ENCODE measurements at places on chromosomes 7 and 10. TPM values are rescaled to one million over a fixed set of nuclear protein-coding genes. Genes with fewer than 3 reads are reported as not detected.

CCL26 gene
- polyA plus RNA-seq = not detected

RET gene
- 0.16 TPM for polyA plus RNA-seq

DNA sequence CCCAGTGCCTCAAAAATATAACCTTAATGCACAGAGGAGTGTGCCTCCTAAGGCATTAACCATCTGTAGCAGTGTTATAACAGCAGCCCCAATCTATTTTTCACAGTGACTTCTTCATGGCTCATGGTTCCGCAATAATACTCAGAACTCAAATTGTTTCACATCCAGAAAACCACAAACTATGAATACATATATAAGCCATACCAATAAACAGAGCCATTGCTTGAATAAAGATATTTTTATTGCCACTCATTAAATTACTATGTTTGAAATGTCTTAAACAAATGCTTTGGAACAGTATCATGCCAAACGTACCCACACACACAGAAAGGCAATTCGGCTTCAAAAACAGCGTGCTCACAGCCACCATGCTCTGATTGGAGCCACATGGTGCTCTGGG, 629.3 kb upstream of the NRP1 start:
- no peaks in the 10 kb centered on the region for H3K4me1 ChIP-seq
- H3K27me3 ChIP-seq = no peaks in the 10 kb centered on the region
- H3K36me3 ChIP-seq = no peaks in the 10 kb centered on the region
- no peak for DNase-seq
- no peak overlapping the region for H3K27ac ChIP-seq
- H3K4me3 ChIP-seq = no peak overlapping the region

- no peaks in the 10 kb centered on the region for H3K36me3 ChIP-seq
- no peaks in the 10 kb centered on the region for H3K27me3 ChIP-seq
- H3K4me1 ChIP-seq = no peaks in the 10 kb centered on the region
- no peak overlapping the region for H3K4me3 ChIP-seq
- no peak for DNase-seq
- no peak overlapping the region for H3K27ac ChIP-seq
These were observed 81.0 kb downstream of the SORCS1 start for GRCh38 chr10:107083388-107084009.

- H3K27me3 ChIP-seq = peaks cover 10% of the 10 kb centered on the region
- H3K27ac ChIP-seq = no peak overlapping the region
- peaks cover 3% of the 10 kb centered on the region for H3K4me1 ChIP-seq
These were observed 32.9 kb upstream of the CAPZA2 start for GRCh38 chr7:116829493-116829892.

- H3K36me3 ChIP-seq = peaks cover 1% of the 10 kb centered on the region
- H3K27ac ChIP-seq = no peak overlapping the region
- peak overlapping the region; percentile 55 for H3K4me3 ChIP-seq
- DNase-seq = peak; percentile 35
- no peaks in the 10 kb centered on the region for H3K27me3 ChIP-seq
These were observed 1.6 kb downstream of the GLUD1 start for GRCh38 chr10:87092861-87093631.

GRCh38 chr7:74297516-74298233, 8.5 kb downstream of the CLIP2 start:
- H3K27ac ChIP-seq = no peak overlapping the region
- H3K36me3 ChIP-seq = no peaks in the 10 kb centered on the region
- H3K4me3 ChIP-seq = no peak overlapping the region
- peaks cover 8% of the 10 kb centered on the region for H3K4me1 ChIP-seq

DNA sequence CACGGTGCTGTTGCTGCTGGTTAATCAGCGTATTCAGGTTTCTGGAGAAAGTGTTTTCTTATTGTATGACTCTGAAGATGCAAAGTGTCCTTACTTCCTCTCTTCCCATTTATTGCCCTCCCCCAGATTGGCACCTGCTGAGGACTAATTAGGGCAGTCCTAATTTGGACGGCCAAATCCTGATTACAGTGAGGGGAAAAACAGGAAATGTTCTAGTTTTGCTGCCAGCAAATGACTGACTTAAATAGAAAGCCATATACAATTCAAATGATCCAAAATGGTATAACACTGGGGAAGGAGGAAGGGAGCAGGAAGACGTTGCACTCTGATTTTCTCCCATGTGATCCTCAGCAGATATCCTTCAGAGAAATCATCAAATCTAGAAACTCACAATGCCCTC, 222.4 kb upstream of the LRGUK start:
- H3K4me3 ChIP-seq = no peak overlapping the region
- DNase-seq = no peak
- H3K27me3 ChIP-seq = no peaks in the 10 kb centered on the region
- no peak overlapping the region for H3K27ac ChIP-seq

DNA sequence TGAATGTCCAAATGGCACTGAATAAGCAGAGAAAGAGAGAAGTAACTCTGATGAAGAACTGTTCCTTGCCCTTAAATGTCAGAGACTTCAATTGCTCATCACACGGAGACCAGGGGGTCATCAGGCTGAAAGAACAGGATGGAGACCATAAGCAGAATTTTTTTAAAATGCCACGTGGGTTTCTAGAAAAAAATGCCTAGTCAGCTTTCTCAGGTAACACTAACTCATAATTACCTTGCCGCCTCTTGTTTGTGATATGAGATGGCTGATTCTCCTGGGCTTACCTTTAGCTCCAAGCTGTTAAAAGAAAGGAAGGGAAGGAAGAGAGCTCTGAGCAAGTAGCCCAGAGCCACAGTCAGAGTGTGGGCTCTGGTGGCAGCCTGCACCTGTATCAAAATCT, 372.0 kb downstream of the GPAM start:
- no peaks in the 10 kb centered on the region for H3K36me3 ChIP-seq
- H3K4me3 ChIP-seq = no peak overlapping the region
- H3K27ac ChIP-seq = no peak overlapping the region
- H3K27me3 ChIP-seq = no peaks in the 10 kb centered on the region

GRCh38 chr7:18939771-18940592, 177.5 kb downstream of the TWIST1 start:
- no peak overlapping the region for H3K27ac ChIP-seq
- H3K27me3 ChIP-seq = no peaks in the 10 kb centered on the region
- no peaks in the 10 kb centered on the region for H3K4me1 ChIP-seq
- no peak overlapping the region for H3K4me3 ChIP-seq
- no peaks in the 10 kb centered on the region for H3K36me3 ChIP-seq

DNA sequence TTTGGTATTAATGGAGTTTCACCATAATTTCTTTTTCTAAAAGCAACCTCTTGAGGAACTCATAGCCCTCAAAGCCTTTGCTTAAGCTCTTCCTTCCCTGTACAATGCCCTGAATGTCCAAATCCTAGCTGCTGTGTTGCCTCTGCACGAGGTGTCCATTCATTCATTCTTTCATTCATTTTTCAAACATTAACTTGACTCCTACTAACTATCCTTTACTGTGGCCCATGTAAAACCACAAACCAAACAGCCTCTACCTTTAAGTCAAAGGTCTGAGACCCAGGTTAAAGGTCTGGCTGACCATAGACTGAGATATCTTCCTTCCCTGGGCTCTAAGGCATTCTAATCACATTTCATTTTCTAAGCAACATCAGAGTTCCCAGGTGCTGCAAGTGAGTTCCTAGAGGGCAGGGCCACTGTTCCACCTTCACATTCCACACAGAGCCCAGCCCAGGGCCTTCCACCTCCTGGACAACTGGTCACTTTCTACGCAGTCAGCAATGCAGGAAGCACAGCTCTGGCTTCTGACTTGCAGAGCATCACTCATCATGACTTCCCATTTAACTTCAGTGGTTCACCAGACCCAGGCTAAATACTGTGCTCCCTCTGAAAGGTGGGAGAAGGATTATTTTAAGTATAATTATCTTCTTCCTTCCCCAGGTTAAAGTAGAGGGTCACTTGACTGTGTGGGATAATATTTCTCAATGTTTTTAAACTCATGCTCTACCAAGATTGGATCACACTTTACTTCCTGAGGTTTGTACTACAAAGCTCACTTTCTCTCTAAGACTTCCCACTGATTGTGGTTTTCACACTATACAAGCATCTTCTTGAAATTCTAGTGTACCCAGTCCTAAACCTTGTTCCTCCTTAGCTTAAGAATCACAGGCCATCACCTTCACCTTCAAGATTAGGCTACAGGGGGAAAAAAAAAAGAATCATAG, 19.1 kb downstream of the ATXN7L1 start:
- H3K4me3 ChIP-seq = no peak overlapping the region
- H3K36me3 ChIP-seq = no peaks in the 10 kb centered on the region
- H3K27me3 ChIP-seq = no peaks in the 10 kb centered on the region
- no peak overlapping the region for H3K27ac ChIP-seq
- no peaks in the 10 kb centered on the region for H3K4me1 ChIP-seq

- H3K4me3 ChIP-seq = no peak overlapping the region
- no peaks in the 10 kb centered on the region for H3K4me1 ChIP-seq
- H3K27ac ChIP-seq = no peak overlapping the region
- H3K36me3 ChIP-seq = no peaks in the 10 kb centered on the region
- no peak for DNase-seq
These were observed 100.6 kb downstream of the ARHGAP22 start for GRCh38 chr10:48504141-48504885.

GRCh38 chr10:105017116-105017515, 376.0 kb downstream of the SORCS3 start:
- no peak overlapping the region for H3K4me3 ChIP-seq
- no peak for DNase-seq
- H3K27me3 ChIP-seq = no peaks in the 10 kb centered on the region

DNA sequence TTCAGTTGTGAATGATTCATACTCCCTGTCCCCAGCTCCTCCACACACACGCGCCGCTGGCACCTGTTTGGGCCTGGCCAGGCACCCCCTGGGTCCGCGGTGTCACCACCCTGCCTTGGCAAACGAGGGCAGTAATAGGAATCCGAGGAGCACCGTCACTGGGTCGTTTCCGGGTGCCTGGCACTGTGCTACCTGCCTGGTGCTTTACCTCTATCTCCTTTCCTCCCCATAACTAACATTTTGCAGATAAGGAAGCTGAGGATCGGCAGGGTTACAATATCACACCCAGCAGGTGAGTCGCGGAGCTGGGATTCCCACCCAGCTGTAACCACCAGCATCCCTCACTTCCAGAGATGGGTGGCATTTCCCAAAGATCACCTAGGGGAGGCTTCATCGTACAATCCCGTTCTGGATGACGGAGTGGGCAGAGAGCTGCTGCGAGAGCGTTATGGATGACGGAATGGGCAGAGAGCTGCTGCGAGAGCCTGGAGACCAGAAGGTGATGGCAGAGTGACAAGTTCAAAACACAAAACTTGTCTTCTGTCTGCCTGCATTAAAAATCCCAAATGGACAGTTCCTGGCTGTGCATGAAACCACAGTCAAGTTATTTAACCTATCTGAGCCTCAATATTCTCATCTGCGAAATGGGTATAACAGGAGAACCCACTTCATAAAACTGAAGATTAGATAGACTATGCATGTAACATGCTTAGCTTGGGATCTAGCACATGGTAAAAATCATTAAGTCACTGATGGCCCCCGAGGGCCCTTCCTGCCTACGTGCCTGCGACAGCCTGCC, 1.1 kb upstream of the HSPA12A start:
- DNase-seq = peak; percentile 10
- H3K36me3 ChIP-seq = no peaks in the 10 kb centered on the region

- DNase-seq = no peak
- no peak overlapping the region for H3K4me3 ChIP-seq
- H3K27ac ChIP-seq = no peak overlapping the region
These were observed 39.0 kb downstream of the PDGFA start for GRCh38 chr7:480531-481218.

Measured in B cell (primary cell).